ENCODE measurements at places on chromosomes 13 and 19. TPM values are rescaled to one million over a fixed set of nuclear protein-coding genes. Genes with fewer than 3 reads are reported as not detected.

Gene KLF2
- polyA plus RNA-seq, result 15.3 TPM

Gene FGF9
- 23.6 TPM for polyA plus RNA-seq

Gene ZNF541
- polyA plus RNA-seq, result 0.27 TPM

Gene PEAK3
- not detected for polyA plus RNA-seq

GRCh38 chr19:50450369-50451222 lies 17.9 kb downstream of the MYBPC2 start:
- no peak for DNase-seq

DNA sequence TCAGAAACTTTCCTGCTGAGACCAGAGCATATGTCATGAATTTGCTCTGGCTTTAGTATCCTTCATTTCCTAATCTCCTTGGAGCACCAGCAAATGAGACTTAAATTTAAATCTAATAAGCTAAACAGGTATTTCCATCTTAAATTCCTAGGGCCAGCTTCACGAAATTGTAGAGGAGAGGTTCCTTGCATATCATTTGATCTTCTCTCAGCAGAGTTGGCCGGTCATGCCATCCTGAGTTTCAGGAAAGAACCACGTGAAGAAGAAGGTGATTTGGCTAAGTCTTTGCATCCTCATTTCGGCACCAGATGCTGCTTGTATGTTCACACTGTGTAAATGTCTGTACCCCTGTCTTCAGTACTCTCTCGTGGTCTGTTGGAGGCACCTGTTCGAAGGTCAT lies 370.4 kb upstream of the NBEA start:
- DNase-seq, result no peak

DNA sequence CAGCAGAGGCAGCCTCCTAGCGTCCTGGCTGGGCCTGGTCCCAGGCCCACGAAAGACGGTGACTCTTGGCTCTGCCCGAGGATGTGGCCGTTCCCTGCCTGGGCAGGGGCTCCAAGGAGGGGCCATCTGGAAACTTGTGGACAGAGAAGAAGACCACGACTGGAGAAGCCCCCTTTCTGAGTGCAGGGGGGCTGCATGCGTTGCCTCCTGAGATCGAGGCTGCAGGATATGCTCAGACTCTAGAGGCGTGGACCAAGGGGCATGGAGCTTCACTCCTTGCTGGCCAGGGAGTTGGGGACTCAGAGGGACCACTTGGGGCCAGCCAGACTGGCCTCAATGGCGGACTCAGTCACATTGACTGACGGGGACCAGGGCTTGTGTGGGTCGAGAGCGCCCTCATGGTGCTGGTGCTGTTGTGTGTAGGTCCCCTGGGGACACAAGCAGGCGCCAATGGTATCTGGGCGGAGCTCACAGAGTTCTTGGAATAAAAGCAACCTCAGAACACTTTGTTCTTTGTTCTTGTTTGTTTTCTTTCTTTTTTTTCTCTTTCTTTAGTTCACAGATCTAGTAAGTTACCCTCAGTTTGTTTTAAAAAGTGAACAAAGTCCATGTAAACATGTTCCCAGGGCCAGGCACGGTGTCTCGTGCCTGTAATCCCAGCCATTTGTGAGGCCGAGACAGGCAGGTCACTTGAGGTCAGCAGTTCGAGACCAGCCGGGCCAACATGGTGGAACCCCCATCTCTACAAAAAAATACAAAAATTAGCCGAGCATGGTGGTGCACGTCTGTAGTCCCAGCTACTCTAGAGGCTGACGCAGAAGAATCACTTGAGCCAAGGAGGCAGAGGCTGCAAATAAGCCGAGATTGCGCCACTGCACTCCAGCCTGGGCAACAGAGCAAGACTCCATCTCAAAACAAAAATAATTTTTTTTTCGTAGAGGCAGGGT lies 10.2 kb downstream of the ANGPTL4 start:
- DNase-seq, result no peak

DNA sequence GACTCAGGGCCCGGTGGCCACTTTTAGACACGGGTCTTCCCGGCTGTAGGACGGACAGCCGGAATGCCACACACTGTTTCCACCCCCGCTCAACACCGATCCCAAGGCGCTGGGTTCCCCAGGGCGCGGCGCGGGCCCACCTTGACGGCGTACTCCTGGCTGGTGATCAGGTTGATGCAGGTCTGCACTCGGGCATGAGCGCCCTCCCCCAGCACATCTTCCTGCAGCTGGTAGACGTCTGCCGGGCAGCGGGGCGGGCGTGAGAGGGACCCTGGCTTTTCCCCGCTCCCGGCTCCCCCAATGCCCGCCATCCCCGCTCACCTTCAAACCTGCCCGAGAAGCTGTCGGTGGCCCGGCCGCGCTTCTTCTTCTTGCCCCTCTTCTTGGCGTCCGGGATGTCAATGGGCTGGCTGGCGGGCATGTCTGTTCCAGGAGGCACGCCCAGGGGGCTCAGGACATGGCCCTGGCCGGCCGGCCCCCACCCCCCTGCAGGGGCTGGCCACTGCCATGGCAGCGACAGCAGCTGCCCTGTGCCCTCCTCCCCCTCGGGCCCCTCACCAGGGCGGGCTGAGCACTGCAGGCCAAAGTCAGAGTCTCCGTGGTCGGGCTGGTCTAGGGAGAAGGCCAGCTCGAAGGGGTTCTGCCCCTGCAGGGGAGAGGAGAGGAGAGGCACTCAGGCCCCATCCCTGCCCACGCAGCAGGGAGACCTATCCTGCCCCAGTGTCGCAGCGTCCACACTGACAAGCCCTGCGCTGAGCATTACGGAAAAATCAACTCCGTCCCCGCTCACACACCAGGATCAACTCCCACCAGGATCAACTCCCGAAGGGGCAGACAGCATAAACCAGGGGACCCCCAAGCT lies 4.8 kb downstream of the MKNK2 start:
- no peak for DNase-seq

- no peak for DNase-seq
Measured at GRCh38 chr13:50843257-50844083, at the start of gene DLEU7. DLEU7 (minus strand) TSS chr13:50843692; CDS start chr13:50843646, 46 bp downstream.

- no peak for DNase-seq
Measured at GRCh38 chr19:50478901-50479715, 2.5 kb upstream of the GARIN5A start.

DNA sequence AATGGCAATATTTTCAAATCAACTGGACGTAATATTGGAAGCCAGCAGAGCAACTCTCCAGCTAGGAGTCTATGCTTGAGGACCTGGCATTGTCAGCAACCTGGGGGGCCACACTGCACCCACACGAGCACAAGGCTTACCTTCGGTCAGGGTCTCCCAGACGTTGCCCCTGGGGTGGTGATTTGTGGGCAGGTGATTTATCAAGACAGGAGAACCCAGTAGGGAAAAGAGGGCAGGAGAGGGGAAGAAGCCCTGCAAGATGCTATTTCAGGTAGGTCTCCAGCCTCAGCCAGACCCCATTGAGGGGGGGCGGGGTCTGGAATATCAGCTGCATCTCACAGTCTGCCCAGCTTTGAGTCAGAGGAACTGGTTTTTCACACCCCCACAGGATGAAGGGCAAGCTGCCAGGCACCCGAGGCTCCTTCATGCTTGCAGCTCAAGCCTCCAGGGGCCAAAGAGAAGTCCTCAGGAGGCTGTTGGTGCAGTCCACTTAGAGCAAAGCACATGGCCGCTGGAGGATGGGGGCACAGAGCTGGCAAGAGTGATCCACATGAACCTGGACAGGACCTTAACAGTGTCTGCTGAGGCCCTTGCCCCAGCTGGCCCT lies 80.9 kb upstream of the UQCRFS1 start:
- DNase-seq, result no peak
